ENCODE measurements at places on chromosomes 7 and 10. TPM values are rescaled to one million over a fixed set of nuclear protein-coding genes. Genes with fewer than 3 reads are reported as not detected.

OR6V1 gene
- total RNA-seq, result not detected

ADAM22 gene
- total RNA-seq, result 1.8 TPM

PDIA4 gene
- total RNA-seq, result 90.1 TPM

WDR86 gene
- not detected for total RNA-seq

CYP2W1 gene
- total RNA-seq, result not detected

AQP1 gene
- 0.16 TPM for total RNA-seq

Measured in activated CD4-positive, alpha-beta T cell treated with anti-CD3 and anti-CD28 coated beads for 36 hours (primary cell).